ENCODE measurements at places on chromosomes 6 and 20.

- no peak for DNase-seq
Measured at GRCh38 chr6:72963946-72964345, 261.4 kb downstream of the KHDC1L start.

DNA sequence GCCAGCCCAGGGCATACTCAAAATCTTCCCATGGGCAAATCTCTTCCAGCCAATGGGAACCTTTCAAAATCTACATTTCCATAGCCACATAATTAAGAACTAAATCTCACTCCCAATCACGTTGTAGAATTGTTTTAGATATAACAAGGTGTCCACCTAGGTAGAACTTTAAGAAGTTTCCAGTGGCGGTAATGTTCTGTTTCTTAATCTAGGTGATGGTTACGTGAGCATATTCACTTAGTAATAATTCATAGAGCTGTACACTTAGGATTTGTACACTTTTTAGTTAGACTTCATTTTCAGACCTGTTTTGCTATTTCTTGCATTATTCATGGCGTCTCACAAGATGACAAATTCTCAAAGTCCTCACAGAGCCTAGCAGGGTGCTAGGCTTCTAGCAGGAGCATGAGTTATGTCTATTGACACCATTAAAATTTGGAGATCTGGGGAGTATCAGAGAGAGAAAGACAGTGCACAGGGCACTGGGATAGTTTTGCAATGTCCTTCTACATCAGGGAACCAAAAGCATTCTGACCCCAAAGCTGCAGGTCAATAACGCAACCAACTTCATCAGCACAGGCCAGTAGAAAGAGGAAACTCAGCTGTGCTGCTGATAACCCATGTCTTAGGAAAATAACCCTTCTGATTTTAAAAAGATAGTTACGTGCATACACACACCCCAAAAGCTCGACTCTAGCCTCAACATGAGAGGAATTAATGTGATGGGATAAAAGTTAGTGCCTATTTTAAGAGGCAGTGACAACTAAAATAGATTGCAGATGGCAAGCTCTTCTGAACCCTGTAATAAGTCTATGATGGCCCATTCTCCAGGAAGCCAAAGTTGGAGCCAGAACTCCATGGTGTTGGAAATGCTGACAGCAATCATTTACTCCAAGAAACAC is 518.1 kb upstream of the JARID2 start:
- DNase-seq: no peak

- no peak for DNase-seq
Measured at GRCh38 chr6:35310265-35310831, 12.7 kb downstream of the DEF6 start.

- DNase-seq: no peak
Measured at GRCh38 chr20:16066571-16066970, 506.7 kb downstream of the KIF16B start.

GRCh38 chr6:11428895-11429294 is 108.7 kb upstream of the TMEM170B start:
- DNase-seq: no peak

DNA sequence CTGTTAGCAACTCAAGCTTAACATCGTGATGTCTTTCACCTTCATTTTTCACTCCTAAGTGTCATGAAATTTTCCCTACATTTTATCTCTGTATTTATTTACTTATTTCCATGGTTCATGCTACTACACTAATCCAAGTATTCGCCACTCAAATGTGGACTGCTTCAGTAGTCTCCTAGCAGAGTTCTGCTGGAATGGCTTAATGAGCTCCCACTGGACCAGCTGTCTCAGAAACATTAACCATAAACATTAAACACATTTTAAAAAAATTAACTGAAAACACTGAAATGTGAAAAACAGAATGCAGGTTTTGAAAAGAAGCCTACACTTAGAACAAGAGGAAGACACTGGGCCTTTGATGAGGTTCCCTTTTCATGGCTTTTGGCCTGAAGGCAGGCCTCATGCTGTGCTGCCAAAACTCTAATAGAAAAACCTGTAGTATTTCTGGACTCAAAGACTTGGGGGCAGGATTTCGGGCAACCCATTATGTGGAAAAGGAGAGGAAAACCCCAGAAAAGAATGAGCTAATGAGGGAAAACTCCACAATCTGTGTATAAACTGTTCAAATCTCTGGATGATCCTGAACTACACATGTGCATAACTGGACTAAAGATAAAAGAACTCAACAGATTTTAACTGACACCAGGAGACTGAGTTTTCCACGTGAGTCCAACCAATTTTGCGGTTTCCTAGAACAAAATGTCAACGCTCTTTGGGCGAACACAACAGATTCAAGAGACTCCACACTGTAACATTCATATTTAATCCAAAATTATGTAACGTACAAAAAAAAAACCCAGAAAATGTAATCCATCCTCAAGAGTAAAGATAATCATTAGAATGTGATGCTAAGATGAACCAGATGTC is 33.0 kb downstream of the SAMD3 start:
- DNase-seq: no peak

DNA sequence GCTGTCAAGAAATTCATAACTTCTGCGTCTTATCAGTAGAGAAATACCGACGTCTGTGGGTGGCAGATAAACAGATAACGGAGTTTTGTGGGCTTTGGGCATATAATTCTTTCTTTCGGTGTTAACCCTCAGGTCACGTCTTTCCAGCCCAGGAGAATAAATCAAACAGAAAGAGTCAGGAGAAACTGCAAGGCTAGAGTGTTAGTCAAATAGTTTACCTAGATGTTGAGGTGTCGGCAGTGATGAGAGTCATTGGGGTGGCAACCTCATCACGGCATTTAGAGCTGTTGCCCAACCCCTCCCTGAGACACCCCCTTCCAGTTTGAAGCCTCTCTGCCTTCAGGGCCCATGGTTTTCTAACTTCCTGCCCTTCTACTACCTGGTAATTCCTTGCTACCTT is 49.5 kb downstream of the ADTRP start:
- DNase-seq: no peak

- no peak for DNase-seq
Measured at GRCh38 chr6:106745824-106746582, 116.6 kb downstream of the QRSL1 start.

GRCh38 chr20:38979842-38980241 is 17.7 kb downstream of the DHX35 start:
- no peak for DNase-seq

- DNase-seq: no peak
Measured at GRCh38 chr20:54044156-54044555, 26.2 kb downstream of the BCAS1 start.

- DNase-seq: no peak
Measured at GRCh38 chr6:15875797-15876196, 213.0 kb upstream of the DTNBP1 start.

DNA sequence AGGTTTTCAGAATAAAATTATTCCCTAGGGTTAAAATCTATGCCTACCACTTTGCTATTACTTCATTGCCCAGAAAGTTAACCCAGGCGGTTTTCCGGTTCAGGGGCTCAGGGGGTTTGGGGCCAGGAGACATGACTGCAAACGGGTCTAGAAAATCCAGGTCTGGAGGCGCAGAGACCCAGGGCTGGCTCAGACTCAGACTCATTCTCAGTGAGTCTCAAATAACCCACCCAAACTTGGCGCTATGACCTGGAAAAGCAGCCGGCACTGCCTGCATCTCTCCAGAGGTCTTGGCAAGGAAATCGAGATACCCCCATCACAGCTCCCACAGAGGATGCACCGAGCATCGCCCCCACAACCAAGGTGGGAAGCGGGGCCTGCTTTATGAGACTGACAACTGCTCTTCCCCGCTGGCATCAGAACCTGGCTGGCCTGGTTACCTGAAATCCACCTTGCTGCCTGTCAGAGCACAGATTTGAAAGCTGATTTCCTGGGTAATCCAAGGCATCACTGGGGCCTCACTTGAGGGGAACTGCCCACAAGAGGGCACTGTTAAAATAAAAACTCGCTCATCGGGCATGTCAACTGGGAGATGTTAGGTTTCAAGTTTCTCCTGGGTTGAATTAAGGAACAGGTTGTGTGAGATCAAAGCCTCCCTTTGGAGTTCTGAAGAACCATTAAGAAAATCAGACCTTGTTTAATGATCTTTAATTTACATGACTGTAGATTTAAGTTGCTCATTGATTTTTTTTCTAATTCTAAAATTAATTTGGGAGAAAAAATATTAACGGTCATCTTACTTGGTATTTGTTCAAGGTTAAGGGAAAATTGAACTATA is 55.1 kb downstream of the KIF16B start:
- DNase-seq: no peak

GRCh38 chr20:51454250-51454865 is 88.2 kb downstream of the NFATC2 start:
- DNase-seq: no peak

DNA sequence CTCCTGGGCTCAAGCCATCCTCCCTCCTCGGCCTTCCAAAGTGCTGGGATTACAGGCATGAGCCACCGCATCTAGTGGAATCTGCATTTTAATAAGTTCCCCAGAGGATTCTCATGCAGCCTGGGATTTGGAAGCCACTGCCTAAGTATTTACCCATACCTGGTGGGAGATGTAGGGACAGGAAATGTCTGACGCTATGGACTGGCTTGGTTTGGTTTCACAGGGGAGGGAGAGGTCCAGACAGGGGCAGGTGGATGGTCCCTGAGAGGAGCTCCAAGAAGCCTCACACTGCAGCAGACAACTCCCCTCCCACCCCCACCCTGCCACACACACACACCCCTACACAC is 4.4 kb downstream of the VSTM2L start:
- no peak for DNase-seq

DNA sequence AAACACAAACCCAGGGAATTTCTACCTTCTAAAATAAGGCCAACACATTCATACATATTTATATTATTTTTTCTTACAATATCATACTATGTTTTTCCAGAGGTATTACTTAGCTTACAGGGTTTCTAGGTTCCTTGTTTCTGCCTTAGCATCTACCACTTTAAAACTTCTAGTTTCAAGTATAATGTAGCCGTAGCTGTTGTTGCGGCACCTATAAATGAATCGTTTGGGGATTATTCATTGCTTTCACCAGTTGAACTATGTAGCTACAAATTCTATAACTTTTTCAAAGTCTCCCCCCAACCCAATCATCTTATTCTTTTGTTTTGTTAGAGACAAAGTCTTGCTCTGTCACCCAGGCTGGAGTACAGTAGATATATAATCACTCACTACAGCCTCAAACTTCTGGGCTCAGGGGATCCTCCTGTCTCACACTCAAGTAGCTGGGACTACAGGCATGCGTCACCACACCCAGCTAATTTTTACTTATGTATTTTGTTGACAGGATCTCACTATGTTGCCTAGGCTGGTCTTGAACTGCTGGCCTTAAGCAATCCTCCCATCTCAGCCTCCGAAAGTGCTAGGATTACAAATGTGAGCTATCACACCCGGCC is 43.9 kb downstream of the TNFAIP3 start:
- DNase-seq: no peak

Data from nucleus accumbens (tissue), 56 donors.